ENCODE measurements at places on chromosomes 3 and 15.

DNA sequence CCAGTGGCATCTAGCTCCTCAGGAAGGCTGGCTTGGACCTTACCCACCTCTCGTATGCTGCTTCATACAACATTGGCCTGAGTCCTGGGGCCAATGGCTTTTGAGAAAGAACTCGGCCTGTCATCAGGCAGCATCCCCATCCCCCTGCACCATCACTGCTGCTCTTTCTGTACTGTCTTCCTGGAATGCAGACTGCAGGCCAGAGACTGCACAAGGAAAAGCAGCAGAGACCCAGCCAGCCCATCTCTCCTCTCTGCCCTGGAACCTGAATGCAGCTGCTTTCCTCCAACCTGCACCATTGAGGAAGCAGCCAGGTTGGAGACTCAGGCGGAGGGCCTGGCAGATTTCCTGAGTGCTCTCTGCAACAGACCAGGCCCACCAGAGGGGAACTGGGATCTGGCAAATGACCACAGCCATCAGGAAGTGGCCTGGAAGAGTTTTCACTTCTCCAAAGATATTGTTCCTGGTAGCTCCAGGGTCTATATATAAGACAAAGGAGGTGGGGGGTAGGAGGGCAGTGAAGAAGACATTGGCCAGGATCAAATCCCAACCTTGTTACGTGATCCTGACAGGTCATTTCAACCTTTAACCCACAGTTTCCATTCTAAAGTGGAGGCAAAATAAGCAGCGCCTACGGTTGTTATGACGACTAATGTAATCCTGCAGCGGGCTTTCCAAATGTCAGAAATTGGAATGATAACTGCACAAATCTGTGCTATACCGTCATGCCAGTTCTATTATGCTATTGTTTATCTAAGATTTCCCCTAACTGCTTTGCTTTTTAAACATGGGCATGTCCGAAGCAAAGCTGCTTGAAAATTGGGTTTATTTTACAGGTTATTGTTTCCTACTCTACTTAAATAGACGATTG lies 24.4 kb upstream of the RAB7A start:
- no peak for DNase-seq
- H3K4me3 ChIP-seq = no peak overlapping the region
- peaks cover 3% of the 10 kb centered on the region for H3K36me3 ChIP-seq

- no peak overlapping the region for H3K4me3 ChIP-seq
- no peak for DNase-seq
- H3K36me3 ChIP-seq = no peaks in the 10 kb centered on the region
- no peak overlapping the region for H3K27ac ChIP-seq
- H3K27me3 ChIP-seq = no peaks in the 10 kb centered on the region
Observed at GRCh38 chr3:156847752-156848448, 21.7 kb downstream of the LEKR1 start.

DNA sequence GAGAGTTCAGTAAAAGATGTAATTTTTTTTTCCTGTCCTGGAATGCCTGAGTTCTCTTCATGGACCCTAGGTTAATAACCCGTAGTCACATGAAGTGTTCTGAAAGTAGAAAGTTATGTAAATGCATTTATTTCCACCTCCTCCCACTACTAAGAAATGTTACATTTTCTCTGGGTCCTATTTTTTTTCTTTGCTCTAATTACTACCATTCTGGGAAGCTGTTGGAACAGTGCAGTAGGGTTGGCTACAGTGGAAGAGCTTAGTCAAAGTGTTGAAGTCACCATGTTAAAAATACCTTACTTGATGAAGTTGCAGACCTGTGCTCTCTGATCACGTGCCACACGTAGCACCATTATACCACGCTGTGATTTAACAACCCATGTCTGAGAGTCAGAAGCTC lies 153.8 kb upstream of the TSC22D2 start:
- DNase-seq = no peak
- no peak overlapping the region for H3K27ac ChIP-seq
- H3K4me3 ChIP-seq = no peak overlapping the region
- H3K27me3 ChIP-seq = peaks cover 38% of the 10 kb centered on the region

DNA sequence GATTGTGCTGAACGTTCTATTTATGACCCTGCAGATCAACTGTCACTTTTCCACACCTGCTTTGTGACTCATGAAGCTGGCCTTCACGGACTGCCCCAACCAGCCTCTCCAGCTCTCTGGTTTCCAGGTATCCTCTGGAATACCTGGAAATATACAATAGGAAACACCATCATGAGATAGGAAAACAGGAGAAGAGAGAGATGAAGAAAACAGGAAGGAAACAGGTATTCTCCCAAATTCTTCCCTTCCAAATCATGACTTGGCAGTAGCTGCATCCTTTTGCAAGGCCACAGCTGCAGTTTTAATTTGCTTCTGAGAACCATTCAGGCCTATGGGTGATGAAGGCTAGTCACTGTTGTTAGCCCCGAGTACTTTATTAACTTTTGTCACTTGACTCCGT lies 909.1 kb downstream of the EPHA3 start:
- no peak for DNase-seq
- no peak overlapping the region for H3K27ac ChIP-seq

DNA sequence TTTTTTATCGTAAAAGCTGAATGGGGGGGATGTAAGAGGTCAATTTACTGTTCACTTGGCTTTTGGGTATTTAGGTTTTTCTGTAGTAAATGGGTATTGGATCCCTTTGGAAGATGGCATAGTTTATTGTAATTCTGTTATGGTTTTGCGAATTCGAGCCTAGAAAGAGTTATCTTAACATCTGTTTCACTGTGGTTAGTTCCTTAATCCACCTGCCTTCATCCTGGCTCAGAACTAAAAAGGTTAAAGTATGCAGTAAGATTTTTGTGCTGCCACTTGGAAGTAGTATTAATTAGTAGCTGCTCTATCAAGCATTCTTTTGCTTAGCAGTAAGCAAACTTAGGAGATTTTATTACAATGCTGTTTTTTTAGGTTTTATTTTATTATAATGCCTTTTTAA lies 62.4 kb downstream of the ARIH1 start:
- H3K4me3 ChIP-seq = no peak overlapping the region
- H3K4me1 ChIP-seq = peaks cover 46% of the 10 kb centered on the region
- no peak overlapping the region for H3K27ac ChIP-seq
- H3K27me3 ChIP-seq = no peaks in the 10 kb centered on the region

GRCh38 chr15:32659340-32660155 lies 18.0 kb downstream of the SCG5 start:
- no peak overlapping the region for H3K27ac ChIP-seq
- H3K4me1 ChIP-seq = peaks cover 17% of the 10 kb centered on the region
- H3K27me3 ChIP-seq = no peaks in the 10 kb centered on the region
- no peak overlapping the region for H3K4me3 ChIP-seq

- no peak overlapping the region for H3K4me3 ChIP-seq
- DNase-seq = no peak
- H3K36me3 ChIP-seq = peaks cover 2% of the 10 kb centered on the region
- H3K4me1 ChIP-seq = no peaks in the 10 kb centered on the region
- peaks cover 25% of the 10 kb centered on the region for H3K27me3 ChIP-seq
- H3K27ac ChIP-seq = no peak overlapping the region
Observed at GRCh38 chr15:51155891-51156290, 61.2 kb upstream of the TNFAIP8L3 start.

GRCh38 chr3:11716573-11717290 lies 73.0 kb upstream of the VGLL4 start:
- no peak overlapping the region for H3K4me3 ChIP-seq
- peaks cover 24% of the 10 kb centered on the region for H3K4me1 ChIP-seq

DNA sequence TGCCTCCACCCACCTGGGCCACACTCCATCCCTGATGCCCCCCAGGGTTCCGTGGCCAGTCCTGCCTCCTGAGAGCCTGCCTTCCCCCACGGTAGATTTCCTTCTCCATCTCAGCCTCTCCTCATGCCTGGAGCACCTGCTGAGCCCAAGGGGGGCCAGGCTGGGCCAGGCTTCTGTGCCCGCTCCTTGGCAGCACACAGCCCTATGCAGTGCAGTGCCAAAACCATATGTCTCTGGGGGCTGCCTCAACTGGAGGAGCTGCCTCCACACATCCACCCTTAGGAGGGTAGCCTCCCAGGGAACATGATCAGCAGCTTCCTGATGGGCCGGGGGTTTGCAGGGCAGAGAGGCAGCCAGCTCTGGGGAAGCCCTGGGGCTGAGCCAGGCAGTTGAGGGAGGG lies 24.6 kb upstream of the GATA2 start:
- peaks cover 70% of the 10 kb centered on the region for H3K27me3 ChIP-seq
- H3K27ac ChIP-seq = no peak overlapping the region
- no peak for DNase-seq

DNA sequence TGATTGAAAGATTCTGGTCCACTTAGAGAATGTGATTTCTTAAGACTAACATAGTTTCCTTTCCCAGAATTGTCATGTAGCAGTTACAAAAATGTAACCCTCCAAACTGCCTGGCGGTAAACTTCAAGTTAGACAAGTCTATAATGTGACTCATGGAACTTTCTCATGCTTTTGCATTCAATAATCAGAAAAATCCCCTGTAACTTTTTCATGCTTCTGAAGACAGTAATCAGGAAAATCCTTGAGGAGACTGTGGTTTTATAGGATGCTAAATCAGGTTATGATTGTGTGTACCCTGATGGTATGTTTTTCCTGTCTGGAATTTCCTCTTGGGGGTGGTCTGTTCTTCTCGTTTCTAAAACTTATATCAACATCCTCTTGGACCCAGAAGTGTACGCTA lies 74.0 kb upstream of the RARB start:
- no peaks in the 10 kb centered on the region for H3K4me1 ChIP-seq
- H3K27me3 ChIP-seq = no peaks in the 10 kb centered on the region
- H3K36me3 ChIP-seq = no peaks in the 10 kb centered on the region
- H3K4me3 ChIP-seq = no peak overlapping the region
- no peak for DNase-seq

All from central memory CD8-positive, alpha-beta T cell (primary cell).